Stimulated activated CD8-positive, alpha-beta memory T cell treated with anti-CD3 and anti-CD28 coated beads, Interleukin-4, amount 100 ng/mL, for 4 hours (primary cell): ENCODE measurements at places on chromosomes 16 and 17.

GRCh38 chr17:40069751-40070708 lies 7.3 kb downstream of the THRA start:
- DNase-seq = no peak

DNA sequence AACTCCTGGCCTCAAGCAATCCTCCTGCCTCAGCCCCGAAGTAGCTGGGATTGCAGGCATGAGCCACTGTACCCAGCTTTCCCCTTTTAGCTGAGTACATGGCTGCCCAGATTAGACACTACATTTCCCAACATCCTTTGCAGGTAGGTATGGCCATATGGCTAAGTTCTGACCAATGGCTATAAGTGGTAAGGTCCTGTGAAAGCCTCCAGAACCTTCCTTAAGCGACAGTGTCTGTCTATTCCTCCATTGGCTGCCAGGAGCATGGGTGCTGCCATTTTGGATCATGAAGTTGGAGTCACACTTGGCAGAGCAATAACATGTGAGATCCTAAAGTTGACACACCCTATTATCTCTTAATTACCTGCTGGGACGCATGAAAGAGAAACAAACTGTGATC lies 24.4 kb upstream of the CRHR1 start:
- DNase-seq = no peak

DNA sequence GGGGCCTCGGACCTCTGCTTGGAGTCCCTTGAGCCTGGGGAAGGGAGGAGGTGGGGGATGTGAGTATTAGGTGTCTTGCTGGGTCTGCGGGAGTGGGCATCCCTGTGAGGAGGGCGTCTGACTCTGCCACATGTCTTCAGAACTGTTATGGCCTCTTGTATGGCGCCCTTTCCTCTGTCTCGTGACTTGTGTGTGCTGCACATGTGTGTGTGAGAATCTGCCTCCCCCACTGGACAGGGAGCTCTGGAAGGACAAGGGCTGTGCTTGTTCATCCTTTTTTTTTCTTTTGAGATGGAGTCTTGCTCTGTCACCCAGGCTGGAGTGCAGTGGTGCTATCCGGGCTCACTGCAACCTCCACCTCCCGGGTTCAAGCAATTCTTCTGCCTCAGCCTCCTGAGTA lies 33.4 kb downstream of the ARHGAP23 start:
- no peak for DNase-seq

DNA sequence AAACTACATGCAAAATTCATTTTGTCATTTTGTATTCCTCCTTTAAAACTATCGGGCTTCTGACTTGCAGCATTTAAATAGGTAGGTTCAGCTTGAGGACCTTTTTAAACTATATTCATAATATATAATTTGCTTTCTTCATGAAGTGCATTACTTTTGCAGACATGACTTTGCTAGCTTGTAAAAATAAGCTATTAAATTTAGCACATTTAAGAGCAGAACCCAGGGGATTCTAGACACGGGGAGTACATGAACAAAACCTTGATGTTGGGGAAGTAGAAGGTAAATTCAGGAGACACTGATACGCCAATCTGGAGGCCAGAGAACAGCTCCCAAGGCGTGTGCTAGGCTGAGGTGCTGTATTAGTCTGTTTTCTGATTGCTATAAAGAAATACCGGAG lies 32.3 kb upstream of the NUDT7 start:
- DNase-seq = no peak

DNA sequence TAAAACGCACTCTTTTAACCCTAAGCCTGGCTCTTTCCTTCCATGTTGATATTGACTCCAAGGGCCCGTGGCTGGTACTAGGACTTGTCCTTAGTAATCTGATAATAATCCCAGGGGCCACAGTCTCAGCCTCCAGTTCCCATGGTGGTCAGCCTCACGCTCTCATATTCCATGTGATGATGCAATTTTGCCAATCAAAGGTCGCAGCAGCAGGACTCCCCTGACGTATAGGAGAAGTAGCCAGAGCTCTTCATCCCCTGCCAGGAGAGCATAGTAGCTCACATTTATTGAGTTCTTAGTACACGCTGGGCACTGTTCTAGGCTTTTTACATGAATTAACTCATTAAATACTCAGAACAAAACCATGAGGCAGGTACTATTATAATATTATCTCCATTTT lies 42.4 kb downstream of the CD300LF start:
- DNase-seq = no peak

DNA sequence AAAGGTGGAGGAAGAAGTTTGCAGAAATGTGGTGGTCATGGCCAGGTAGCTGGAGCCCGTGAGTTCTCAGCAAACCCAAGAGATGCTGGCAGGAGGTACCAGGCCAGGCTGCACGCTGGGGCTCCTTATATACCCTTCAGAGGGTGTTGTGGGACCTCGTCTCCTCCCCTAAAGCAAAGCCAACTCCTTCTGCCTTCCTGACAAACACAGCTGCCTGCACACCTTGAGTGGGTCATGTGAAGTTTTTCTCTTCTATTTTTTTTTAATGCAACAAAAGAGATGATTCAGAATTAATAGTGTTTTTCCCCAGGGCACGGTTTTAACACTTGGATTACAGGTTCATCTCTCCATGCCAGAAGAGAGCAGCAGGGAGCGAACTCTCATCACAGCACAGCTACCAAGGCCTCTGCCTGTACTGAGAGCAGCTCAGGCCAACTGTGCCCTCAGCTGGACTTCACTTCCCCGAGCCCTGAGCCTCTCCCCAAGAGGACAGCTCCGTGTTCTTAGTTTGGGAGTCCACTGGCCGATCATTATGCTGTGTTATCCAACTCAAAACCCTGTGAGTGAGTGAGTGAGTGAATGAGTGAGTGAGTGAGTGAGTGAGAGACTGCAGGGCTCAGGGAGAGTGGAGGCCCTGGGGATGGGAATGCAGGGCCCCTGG lies at the start of gene KRT15:
Gene KRT15 (minus strand): TSS at position 102 of the 661 bp plus-strand sequence. CDS start 63 bp downstream, at position 39.
- no peak for DNase-seq

GRCh38 chr17:80262291-80262690 lies 1.6 kb downstream of the RNF213 start:
- DNase-seq = no peak

- DNase-seq = no peak
Observed at GRCh38 chr17:80315517-80316182, 55.0 kb downstream of the RNF213 start.

GRCh38 chr17:14582996-14583395 lies 282.1 kb downstream of the HS3ST3B1 start:
- no peak for DNase-seq

GRCh38 chr17:75970011-75970523 lies 8.9 kb downstream of the ACOX1 start:
- DNase-seq = no peak

DNA sequence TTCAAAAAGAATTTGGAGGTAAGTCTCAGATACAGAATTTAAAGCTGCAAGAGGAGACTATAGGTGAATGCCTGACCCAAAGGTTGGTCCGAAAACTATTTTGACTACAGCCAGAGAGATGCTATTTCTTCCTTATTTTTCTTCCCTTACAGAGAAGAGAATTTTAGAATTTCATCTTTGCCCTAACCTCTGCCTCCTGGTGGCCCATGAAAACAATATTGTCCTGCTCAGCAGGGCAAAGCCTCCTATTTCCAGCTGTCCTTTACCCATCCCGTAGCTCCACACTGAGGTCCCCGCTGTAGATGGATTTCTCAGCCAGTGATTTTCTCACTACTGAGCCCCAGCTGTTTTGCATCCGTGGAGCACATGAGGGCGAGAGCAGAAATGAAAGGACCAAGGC lies 24.6 kb downstream of the HOXB1 start:
- DNase-seq = no peak

DNA sequence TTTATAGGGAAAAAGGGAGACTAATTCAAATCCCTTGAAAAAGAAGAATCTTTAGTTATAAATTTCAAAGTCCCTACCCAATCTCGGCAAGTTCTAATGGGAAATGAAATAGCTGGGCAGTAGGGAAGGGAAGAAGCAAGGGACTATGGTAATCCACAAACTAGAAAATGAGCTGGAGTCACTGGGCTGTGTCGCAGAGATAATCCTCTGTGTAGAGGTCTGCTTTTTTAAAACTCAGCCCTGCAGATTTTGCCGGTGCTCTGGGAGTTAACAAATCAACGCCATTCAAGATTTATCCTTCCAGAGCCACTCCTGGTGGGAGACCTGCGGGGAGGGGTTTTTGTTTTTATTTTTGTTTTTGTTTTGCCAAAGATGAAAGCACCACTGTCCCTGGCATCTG lies 20.8 kb downstream of the SNX11 start:
- DNase-seq = no peak

- DNase-seq = peak; percentile 57
Observed at GRCh38 chr17:77783991-77784820, 174.3 kb upstream of the TNRC6C start.

- DNase-seq = no peak
Observed at GRCh38 chr16:49419862-49420261, 46.3 kb downstream of the C16orf78 start.

GRCh38 chr17:79137789-79138165 lies 63.2 kb downstream of the ENGASE start:
- no peak for DNase-seq

GRCh38 chr17:34107019-34107418 lies 148.1 kb upstream of the CCL2 start:
- no peak for DNase-seq

GRCh38 chr17:81517009-81517338 lies 4.4 kb upstream of the ACTG1 start:
- DNase-seq = no peak

DNA sequence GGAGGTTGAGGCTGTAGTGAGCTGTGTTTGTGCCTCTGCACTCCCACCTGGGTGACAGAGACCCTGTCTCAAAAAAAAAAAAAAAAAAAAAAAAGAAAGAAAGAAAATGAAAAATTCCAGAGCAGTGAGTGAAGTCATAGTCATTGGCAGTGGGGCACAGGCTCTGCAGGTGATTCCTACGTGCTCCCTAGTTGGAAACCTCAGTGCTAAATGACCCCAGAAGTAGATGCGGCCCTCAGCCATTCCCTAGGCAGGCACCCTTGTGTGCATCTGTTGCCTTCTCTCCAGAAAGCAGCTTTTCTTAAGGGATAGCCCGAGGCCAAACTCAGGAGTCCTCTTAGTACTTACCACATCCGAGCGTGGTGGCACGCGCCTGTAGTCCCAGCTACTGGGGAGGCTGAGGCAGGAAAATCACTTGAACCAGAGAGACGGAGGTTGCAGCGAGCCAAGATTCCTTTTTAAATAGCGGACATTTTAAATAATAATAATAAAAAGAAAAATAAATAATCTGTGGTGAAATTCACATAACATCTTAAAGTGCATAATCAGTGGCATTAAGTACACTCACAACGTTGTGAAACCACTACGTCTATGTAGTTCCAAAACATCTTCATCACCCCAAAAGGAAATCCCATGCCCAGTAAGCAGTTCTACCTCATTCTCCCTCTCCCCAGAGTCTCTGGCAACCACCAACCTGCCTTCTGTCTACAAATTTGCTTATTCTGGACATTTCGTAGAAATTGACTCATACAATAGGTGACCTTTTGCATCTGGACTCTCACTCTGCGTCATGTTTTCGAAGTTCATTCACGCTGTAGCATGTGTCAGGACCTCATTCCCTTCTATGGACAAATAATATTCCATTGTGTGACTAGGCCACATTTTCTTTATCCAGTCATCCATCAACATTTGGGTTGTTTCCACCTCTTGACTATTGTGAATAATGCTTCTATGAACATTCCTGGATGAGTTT lies 12.5 kb upstream of the SPHK1 start:
- DNase-seq = no peak

- DNase-seq = no peak
Observed at GRCh38 chr17:72705905-72706395, 386.5 kb downstream of the SLC39A11 start.

- no peak for DNase-seq
Observed at GRCh38 chr16:73735018-73735417, 561.6 kb upstream of the PSMD7 start.

GRCh38 chr17:63171428-63172393 lies 205.7 kb downstream of the TANC2 start:
- DNase-seq = no peak

GRCh38 chr16:55392701-55393100 lies 68.7 kb downstream of the IRX6 start:
- no peak for DNase-seq

DNA sequence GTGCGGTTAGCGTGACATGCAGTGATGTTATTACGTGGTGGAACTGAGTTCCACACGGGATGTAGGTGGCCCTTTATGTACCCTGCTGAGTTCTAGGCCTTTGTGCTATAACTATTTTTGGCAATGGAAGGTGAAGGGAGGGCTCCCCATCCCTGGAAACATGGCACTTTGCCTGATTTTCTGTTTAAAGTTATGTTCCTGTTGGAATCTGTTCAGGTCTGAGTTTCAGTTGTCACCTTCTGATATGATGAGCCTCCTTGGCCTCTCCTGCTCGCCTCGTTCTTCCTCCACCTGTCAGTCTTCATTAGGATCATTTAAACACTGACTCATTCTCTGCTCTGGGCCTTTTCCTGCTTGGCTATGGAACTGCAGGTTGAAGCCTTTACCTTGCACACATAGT lies 200.6 kb downstream of the FTO start:
- no peak for DNase-seq

- no peak for DNase-seq
Observed at GRCh38 chr17:17181666-17182597, 24.2 kb downstream of the PLD6 start.

GRCh38 chr16:2827374-2827791 lies 2.7 kb upstream of the ZG16B start:
- no peak for DNase-seq

DNA sequence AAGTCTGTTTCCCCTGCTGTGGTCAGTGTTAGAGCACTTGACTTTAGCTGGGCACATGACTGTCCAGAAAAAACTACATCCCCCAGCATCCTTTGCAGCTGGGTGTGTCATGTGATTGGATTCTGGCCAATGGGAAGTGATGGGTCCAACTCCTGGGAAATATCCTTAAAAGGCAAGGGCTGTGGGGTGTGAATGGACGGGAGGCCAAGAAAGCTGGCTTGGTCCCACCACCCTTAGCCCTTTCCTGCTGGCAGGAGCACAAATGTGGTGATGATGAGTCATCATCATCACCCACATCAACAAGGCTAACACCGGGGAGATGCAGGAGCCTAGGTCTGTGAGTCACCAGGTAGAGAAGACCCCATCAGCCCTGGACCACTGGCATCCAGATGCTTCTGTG lies 341.7 kb downstream of the C16orf95 start:
- no peak for DNase-seq

GRCh38 chr17:29905086-29905878 lies 24.7 kb downstream of the SSH2 start:
- no peak for DNase-seq

DNA sequence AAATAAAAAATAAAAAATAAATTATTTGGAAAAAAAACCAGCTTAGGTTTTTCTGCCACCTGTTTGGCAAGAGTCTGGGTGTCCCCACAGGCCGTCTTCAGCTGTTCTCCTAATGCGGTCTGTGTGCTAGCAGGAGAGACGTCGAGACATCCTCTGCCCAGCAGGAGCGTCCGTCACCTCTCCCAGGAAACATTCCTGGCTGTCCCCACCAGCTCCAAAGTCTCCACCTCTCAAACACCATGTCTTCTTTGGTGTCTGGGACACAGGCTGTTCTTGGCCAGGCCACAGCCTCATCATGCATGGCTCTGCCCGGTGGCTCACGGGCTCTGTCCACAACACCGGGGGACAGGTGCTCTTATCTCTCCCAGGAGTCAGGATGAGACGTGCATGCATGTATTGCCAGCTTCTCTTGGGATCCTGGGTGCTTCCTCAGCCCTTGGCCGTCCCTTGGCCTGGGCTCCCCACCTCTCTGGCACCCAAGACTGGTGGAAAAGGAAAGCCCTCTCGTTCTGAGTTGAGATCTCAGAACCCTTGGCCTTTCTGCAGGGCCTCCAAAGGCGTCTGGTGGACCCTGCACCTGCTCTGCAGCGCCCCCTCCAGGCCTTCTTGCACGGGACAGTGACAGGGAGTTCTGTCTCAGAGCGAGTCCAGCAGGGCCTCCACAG lies 84.9 kb upstream of the CBX4 start:
- no peak for DNase-seq
